ENCODE measurements at places on chromosomes 16 and 17.
A peak's percentile ranks its signal among the peaks of the same experiment; 100 is the strongest.

GRCh38 chr17:76556765-76557367 lies 17.0 kb downstream of the PRCD start:
- DNase-seq = peak; percentile 75

GRCh38 chr16:72179204-72179970 lies 7.4 kb upstream of the PMFBP1 start:
- DNase-seq = no peak

GRCh38 chr16:84284154-84284722 lies 10.4 kb upstream of the WFDC1 start:
- no peak for DNase-seq

DNA sequence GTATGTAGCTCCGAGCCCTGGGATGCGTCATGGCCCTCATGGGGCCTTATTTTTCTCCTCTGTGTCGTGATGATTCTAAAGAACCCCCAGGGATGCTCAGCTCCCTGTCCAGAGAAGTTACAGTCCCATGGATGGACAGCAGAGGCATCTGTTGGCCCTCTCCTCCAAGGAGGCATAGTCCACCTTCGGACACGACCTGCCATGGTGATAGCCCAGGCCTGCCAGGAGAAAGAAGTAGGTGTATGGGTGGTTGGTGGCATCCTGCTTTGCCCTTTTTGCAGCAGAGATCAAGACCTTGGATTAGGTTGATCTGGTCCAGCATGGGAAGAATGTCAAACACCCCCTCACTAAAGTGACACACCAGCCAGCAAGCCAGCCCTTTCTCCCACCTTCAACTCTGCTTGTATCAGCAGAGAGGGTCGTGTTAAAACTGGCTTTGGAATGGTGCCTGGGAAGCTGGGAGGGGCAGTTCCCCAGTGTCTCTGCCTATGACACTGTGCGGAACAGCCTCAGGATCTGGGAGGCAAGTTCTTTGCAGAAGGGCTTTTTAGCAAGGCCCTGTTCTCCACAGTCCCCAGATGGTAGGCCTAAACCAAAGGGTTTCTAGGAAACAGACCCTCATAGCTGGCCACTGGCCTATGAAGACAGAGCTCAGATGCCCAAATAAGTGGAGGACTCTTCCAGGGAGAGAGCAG lies 259.9 kb upstream of the RPL38 start:
- no peak for DNase-seq

GRCh38 chr16:78096386-78096785 lies 3.1 kb upstream of the WWOX start:
- DNase-seq = no peak

- DNase-seq = no peak
These were observed 1.0 kb upstream of the MPDU1 start for GRCh38 chr17:7582396-7583252.

DNA sequence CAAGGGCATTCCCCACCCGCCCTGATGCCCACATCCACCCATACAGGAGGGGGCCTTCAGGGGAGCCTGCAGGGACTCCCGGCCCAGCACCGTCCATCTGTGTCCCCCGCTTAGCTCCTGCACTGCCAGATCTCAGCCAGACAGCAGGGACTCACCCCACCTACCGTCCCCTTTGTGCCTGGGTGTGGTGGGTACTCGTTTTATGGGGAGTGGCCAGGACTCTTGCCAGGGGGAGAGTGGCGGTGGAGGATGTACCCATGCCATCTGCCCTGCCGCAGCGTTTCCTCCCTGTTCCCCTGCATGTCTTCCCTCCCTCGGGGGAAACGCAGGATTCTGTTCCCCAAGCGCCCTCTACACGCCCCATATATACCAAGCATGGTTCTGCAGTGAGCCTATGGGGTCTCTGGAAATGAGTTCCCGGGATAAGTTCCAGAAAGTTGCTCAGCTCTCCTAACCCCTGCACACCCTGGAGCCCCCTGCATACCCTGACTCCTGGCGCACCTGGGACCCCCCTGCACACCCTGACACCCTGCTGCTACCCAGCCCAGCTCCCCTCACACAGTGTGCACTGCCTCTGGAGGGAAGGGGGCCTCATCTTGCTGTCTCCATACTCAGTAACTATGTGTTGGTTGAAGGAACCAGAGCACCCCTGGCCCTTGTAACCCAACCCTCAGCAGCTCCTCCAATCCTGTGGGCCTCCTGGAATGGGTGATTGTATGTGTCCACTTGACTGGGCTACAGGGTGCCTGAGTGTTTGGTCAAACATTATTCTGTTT lies 4.2 kb upstream of the MAFG start:
- no peak for DNase-seq

DNA sequence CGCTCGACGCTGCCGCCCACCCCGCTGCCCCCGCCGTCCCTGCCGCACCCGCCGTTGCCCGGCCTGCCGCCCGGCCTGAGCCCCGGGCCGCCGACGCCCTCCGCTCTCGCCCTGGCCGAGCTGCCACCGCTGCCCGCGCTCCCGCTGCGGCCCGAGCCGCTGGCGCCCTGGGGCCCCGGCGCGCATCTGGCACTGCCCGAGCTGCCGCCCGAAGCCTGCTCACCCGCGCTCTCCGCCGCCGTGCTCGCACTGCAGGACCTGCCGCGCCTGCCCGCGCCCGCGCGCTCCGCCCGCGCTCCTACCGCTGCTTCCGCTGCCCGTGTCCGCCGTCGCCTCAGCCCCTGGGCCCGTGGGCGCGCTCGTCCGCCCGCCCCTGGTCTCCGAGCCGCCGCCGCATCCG lies 8.4 kb upstream of the CLDN9 start:
- DNase-seq = no peak

DNA sequence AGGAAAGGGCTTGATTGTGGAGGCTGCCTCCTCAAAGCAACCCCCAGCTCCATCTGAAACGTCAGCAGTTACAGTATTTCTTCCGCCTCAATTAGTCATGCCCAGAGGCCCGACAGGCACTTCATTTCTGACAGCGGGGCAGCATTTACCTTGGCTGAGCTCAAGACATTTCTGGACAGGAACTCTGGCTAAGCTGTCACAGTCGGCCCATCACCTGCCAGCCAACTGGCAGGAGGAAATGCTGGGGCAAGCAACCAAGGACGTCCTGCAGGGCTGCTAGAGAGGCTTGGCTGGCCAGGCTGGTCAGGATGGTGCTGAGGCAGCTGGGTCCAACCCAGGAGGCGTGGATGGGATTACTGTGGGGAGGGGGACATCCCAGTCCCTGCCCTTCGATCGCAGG lies 27.8 kb downstream of the PLXDC1 start:
- no peak for DNase-seq

DNA sequence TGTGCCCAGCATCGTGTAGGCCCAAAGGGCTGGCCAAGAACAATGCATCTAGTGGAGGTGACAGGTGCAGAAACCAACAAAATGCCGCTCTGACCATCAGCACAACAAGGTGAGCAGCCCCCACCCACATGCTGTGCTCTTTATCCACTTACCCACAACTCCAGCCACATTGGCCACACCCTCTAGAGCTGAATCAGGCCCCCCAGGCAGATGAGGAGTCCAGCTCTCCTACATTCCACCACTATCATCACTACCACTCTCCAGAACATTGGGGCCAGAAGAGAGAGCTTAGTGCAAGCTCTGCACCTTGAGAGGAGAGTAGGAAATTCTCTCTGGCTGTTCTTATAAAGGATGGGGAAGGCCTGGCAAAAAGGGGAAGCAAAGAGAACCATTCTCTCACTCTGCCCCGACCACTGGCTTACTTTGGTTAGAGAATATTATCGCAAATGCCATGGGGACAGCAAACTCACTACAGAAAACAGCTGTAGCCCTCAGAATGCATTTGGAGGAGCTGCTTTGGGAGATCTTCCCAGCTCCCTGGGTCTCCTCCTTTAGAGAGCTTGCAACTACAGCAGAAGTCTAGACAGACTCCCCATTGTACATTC lies 75.0 kb downstream of the TMEM132E start:
- no peak for DNase-seq

GRCh38 chr16:81216706-81217105 lies 21.8 kb upstream of the BCO1 start:
- DNase-seq = no peak

DNA sequence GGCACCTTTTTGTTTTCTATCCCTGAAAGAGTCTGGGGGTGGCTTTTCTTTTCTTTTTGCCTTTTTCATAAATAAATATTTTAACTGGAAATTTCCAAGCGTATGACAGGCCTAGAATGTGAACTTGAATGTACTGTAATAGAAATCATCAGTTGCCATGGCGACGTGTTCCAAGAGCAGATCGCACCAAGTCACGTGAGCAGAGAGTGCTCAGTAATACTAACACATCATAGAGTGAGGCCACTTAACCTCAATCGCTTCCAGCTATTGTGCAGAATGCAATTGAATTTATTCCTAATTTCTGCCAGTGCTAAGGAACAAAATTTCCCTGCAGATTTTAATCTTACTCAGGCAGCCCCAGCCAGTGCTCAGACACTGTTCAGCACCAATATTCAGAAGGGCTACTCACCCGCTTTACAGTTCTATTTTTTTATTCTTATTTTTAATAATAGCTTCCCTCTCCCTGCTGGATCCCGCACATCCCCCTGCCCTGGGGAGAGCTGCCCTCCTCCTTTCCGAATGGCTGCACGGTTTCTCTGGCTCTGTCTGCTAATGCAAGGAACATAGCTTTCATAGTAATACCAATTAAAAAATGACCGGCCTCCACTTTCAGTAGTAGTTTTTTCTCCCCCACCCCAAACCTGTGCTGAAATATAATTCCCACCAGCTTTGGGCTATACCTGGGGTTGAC lies 26.2 kb upstream of the PMFBP1 start:
- no peak for DNase-seq

DNA sequence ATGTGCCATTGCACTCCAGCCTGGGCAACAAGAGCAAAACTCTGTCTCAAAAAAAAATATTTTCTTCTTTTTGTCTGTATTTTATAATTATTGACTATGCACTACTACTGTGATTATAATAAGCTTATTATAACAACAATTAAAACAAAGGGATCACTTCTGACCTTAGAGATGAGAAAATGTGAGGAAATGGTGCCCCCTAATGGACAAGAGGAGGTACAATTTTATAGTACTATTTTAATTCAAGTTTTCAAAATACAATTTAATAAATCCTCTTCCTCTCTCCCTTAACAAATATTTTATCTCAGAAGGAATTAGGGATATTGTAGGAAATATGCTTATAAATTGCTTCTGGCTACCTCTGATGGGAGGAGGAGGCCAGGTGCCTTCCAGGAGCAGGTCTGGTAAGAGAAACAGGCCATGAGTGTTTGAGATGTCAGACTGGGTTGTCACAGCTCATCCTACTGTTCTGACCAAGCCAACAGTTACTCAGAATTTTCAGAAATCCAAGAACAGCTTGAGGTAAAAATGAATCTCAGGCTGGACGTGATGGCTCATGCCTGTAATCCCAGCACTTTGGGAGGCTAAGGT lies 14.0 kb downstream of the VPS53 start:
- DNase-seq = no peak

DNA sequence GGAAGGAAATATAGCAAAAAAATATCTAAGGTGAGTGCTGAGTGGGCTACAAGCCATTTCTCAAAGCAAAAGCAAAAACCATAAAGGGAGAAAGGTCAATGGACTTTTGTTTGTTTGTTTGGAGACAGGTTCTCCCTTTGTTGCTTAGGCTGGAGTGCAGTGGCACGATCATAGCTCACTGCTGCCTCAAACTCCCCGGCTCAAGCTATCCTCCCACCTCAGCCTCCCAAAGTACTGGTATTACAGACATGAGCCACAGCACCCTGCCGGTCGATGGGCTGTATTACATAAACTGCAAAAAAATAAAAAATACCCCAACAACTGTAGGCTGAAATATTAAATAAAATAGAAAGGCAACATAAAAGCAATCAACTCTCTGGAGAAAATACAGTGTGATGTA lies 3.5 kb upstream of the RBBP6 start:
- no peak for DNase-seq

DNA sequence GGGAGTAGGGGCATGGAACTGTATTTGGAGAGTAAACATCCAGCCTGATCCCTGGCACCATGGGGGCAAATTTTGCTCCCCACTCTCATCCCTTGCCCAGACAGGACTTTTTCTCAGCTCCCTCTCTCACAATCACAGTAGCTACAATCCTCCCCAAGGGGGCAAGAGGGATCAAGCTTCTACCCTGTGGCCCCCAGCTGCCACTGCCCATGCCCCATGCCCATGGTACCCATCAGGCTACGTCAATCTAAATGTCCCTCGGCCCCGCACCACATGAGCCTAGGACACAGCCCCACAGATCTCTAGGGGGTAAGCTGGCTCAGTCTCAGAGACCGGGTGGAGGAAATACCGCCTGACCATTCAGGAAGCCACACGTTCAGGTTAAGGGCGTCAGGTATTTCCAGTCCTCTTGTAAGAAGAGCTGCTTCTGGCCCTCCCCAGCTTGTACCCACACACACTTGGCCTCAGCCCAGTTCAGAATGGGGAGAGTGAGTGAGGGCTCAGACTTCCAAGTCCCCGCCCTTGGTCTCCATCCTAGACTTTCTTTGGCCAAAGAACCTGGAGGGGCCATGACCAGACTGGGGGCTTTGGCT lies 1.8 kb downstream of the CACNB1 start:
- DNase-seq = no peak

GRCh38 chr17:20244671-20245070 lies 222.7 kb downstream of the LGALS9B start:
- DNase-seq = no peak

DNA sequence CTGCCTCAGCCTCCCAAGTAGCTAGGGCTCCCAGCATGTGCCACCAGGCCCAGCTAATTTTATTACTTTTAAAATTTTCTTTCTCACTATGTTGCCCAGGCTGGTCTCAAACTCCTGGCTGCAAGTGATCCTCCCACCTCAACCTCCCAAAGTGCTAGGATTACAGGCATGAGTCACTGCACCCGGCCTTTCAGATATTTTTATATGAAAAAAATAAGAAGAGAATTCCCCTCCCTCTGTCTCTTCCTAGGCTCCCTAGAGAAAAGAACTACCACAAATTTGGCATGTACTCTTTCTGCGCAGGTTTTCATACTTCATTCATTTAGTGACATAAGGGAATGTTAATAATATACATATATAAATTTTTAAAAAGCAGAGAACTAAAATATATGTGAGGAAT lies 21.7 kb upstream of the SMURF2 start:
- no peak for DNase-seq

DNA sequence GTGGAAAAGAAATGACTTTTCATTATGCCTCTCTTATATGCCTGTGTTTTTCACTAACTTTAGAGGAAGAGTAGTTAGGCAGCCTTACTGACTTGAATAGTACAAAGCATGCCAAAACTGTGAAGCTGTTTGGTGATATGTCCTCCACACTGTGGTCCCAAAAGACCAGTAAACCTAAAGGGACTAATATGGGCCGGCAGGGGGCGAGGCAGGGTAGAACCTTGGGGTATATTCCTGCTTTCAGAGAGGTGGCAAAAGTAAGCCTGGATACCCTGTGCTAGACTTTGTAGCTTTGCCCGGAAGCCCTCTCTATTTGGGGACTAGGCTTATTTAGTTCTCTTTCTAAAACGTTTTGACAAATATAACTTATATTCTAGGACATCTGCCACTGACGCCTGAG lies 36.5 kb upstream of the VWA3A start:
- DNase-seq = no peak

DNA sequence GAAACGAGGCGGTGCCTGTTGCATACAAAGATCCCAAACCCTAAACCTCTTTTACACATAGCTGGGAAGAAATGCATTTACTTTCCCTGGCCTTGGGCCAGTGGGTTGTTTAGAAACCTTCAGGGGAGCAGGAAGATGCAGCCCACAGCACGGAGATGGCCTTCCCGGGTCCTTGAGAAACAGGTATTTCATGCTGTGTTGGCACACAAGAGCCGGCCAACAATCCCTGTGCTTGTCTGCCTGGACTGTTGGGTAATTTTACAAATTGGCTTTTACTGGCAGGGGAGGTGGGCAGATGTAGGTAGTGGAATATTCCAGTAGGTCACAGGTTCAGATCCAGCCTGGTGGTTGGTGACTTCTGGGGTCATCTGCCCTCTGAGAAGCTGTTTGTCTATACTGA lies 148.0 kb downstream of the FOXL1 start:
- DNase-seq = no peak
